Mesangial cell (primary cell): ENCODE measurements at places on chromosomes 13 and 19. TPM values are rescaled to one million over a fixed set of nuclear protein-coding genes. Genes with fewer than 3 reads are reported as not detected.

The PSG11 gene
- total RNA-seq, result not detected in 2 replicates

The RASIP1 gene
- total RNA-seq, result 3.8 and 4.7 TPM in 2 replicates

The SHANK1 gene
- 0.81 and 0.89 TPM in 2 replicates for total RNA-seq

The ATP8A2 gene
- total RNA-seq, result 1.5 and 2.4 TPM in 2 replicates

The MAST1 gene
- total RNA-seq, result 0.49 and 1.0 TPM in 2 replicates

The HNRNPM gene
- 57.8 and 136 TPM in 2 replicates for total RNA-seq

The PSG7 gene
- not detected in 2 replicates for total RNA-seq

The DACT3 gene
- 0.33 and 1.8 TPM in 2 replicates for total RNA-seq

The NANOS3 gene
- 0.63 TPM in 1 of 2 replicates, not detected in the other for total RNA-seq

The C19orf38 gene
- not detected in 2 replicates for total RNA-seq

The ZNF724 gene
- total RNA-seq, result 1.8 and 12.1 TPM in 2 replicates

The C19orf18 gene
- total RNA-seq, result 0.13 TPM in 1 of 2 replicates, not detected in the other

The NTF4 gene
- total RNA-seq, result 0.25 TPM in 1 of 2 replicates, not detected in the other

The JUNB gene
- 176 and 209 TPM in 2 replicates for total RNA-seq

The OR7E24 gene
- not detected in 2 replicates for total RNA-seq

The RNF113B gene
- total RNA-seq, result not detected in 2 replicates

The KLK15 gene
- not detected in 2 replicates for total RNA-seq

The IFNL1 gene
- not detected in 2 replicates for total RNA-seq
